Fibroblast of villous mesenchyme (primary cell): ENCODE measurements at places on chromosomes 16 and 17. TPM values are rescaled to one million over a fixed set of nuclear protein-coding genes. Genes with fewer than 3 reads are reported as not detected.

The TXNDC11 gene
- total RNA-seq: 27.1 and 30.2 TPM in 2 replicates

The MT1G gene
- total RNA-seq: not detected in 2 replicates

The SMTNL2 gene
- not detected in 2 replicates for total RNA-seq

The TRIM37 gene
- total RNA-seq: 44.1 and 62.6 TPM in 2 replicates

The FMNL1 gene
- total RNA-seq: 3.5 and 5.2 TPM in 2 replicates
